Activated CD8-positive, alpha-beta memory T cell treated with anti-CD3 and anti-CD28 coated beads for 1 hour (primary cell): ENCODE measurements at places on chromosomes 16 and 17.

GRCh38 chr17:67504182-67504581, 127.1 kb downstream of the PITPNC1 start:
- DNase-seq, result no peak

GRCh38 chr16:30445149-30445407, 596 bp downstream of the SEPHS2 start:
- DNase-seq, result no peak

DNA sequence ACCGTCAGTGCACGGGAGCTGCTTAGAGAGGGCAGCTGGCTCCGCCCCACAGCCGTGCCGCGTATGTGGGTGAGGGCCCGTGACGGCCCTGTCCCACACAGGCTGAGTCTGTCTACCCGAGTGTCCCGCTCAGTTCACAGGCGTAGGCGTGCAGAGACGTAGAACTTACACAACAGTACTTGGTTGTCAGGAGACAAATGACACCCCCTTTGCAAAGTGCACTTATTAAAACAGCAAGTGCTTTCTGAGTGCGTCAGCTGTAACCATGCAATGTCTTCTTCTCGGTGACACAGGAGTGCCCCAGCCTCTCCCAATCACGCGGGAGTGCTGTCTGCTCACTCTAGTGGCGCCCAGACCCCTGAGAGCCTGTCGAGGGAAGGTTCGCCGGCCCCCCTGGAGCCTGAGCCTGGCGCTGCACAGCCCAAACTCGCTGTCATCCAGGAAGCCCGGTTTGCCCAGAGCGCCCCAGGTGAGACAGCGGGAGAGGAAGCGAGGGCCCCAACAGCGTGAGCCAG, 64.2 kb downstream of the FOXK2 start:
- DNase-seq, result no peak

DNA sequence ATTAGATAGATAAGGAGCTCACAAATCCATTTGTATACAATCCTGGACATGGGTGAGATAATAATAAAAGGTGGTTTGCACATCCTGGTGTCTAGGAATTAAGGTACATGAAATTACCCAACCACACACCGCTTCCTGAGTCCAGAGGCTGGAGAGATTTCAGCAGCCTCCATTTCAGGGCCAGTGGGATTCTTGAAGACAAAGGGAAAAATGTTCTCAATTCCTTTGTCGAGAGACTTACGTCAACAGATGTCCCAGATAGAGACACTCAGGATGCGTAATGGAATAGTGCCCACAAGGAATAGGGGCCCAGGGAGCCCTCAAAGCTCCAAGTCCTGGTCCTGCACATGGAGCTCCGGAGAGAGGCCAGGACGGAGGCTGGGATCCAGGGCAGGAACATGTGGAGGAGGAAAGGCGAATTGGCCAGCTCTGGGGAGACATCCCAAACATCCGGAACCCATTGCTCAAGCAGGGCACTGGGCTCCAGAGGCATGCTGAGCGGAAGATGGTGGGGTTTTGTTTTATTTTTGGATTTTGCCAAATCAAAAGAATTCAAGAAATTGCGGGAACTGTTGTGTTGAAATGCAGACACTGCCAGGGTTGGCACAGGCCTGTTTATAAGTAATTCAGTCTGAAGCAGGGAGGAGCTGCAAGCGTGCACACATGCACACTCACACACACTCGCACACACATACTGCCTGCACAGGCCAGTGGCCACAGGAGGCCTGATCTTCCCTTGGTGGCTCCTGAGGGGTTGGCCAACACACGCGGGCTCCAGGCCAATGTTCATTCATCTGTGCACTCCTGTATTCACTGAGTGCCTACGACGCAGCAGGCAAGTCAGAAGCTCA, 97.2 kb downstream of the NOG start:
- no peak for DNase-seq

- DNase-seq, result no peak
These were observed 42.7 kb upstream of the ETV4 start for GRCh38 chr17:43588664-43589435.

DNA sequence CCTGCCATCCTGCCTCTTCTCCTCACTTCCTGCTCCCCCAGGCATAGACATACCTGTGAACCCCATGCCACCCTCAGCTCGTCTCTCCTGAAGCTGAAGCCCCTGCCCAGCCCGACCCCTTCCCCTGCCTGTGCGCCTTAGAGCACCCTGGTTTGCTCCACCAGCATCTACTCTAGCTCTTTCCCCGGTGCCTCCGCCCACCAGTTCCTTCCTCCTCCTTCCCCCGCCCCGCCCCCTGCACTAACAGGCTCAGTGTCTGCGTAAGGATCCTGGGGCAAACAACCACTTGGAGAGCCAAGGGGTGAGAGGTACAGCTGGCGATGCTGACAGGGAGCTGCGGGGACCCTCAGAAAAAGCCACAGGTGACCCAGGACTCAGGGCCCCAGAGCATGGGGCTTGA, 1.9 kb downstream of the GPR142 start:
- peak; percentile 54 for DNase-seq

GRCh38 chr17:80861892-80862291, 129.7 kb upstream of the CHMP6 start:
- no peak for DNase-seq

- no peak for DNase-seq
These were observed 111.1 kb downstream of the CACNG3 start for GRCh38 chr16:24367186-24367710.

DNA sequence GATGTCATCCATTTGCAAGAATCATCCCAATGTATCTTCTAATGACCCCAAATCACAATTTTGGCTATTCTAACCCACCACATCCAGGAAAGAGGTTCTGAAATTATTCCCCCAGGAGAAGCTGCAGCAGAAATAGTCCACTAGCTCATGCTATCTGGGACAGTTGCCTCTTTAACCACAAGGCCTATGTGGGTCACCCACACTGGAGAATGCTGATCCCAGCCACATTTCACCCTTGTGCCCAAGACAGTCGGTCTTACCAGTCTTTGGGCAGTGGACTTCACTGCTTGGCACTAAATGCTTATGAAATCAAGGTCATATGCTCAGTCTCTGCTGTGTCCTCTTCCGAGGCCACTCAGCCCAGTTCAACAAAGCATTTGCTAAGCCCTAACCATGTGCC, 27.0 kb downstream of the ABCC12 start:
- no peak for DNase-seq

GRCh38 chr16:57427307-57427706, 19.9 kb downstream of the CIAPIN1 start:
- no peak for DNase-seq
